ENCODE measurements at places on chromosomes 5 and 9.

GRCh38 chr9:92807757-92808725 lies 43.4 kb upstream of the BICD2 start:
- peak; percentile 48 for DNase-seq

DNA sequence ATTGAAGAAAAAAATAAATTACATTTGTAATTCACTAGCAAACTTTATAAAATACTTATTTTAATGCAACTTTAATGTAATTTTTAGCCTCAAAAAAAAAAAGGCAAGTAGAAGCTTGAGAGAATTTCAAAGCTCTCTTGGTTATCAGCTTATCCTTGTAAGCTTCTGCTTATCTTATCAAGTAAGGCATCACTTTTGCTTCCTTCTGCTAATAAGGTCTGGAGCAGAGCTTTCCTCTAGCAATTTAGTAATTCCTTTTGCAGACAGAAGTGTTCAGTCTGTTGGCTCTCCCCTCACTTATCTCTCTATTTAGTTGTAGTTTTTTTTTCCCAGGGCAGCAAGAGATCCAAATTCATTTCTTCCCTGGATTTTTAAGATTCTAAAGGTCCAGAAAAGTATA lies 525.0 kb downstream of the ISL1 start:
- no peak for DNase-seq

DNA sequence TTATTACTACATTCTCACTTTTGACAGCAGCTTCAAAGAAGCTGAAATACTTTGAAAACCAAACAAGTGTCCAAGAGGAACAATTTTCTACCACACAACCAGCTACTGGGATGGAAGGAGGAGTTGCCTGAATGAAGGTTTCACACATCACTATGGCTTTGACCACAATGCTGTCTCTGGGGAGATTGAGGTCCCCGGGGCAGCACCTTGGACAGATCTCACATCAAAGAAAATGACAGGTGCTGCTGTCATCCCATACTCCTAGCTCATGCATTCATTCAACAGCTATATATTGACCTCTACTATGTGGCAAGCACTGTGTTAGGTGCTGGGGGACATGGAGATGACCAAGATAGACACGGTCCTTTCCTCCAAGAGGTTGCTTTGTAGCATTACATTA lies 233.2 kb upstream of the RASEF start:
- peak; percentile 5 for DNase-seq

DNA sequence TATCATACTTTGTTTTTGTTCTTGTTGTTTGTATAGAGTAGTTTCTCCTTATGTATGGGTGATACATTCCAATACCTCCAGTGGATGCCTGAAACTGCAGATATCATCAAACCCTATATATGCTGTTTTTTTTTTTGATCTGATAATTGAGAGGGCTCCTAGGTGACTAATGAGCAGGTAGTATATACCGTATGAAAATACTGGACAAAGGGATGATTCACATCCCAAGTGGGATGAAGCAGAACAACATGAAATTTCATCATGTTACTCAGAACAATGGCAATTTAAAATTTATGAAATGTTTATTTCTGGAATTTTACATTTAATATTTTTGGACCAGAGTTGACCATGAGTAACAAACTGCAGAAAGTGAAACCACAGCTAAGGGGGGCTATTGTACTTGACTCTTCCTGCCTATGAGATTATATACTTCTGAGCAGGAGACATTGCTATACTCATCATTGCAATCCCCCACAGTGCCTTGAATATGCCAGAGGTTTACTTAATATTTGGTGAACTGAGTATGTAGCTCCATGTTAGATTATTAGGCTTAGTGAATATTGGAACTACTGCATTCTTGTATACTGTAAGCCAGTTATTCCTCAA lies 258.7 kb upstream of the FBXL7 start:
- DNase-seq, result no peak

DNA sequence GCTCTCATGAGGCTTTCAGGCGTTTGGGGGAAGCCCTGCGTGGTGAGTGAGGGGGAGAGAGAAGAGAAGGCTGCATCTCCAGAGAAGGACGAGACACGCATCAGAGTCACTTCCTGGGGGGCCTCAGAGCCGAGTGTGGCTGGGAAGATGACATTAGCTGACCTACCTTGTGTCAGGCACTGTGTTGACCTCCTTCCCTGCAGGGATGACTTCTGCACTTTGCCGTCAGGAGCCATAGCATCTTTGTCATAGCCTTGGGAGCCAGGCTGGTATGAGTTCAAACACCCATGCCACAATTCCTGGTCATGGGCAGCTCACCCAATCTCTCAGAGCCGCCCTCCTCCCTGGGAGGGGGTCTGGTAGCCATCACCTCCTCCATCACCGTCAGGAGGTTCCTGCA lies 17.3 kb downstream of the NEURL1B start:
- DNase-seq, result no peak

- DNase-seq, result no peak
Measured at GRCh38 chr5:136269973-136270372, 77.0 kb upstream of the SMIM32 start.

Data from activated CD4-positive, alpha-beta T cell treated with anti-CD3 and anti-CD28 coated beads for 48 hours (primary cell).